Left ventricle myocardium inferior (tissue), 1 donor: ENCODE measurements at places on chromosomes 2 and 18. TPM values are rescaled to one million over a fixed set of nuclear protein-coding genes. Genes with fewer than 3 reads are reported as not detected.
A peak's percentile ranks its signal among the peaks of the same experiment; 100 is the strongest.

DNA sequence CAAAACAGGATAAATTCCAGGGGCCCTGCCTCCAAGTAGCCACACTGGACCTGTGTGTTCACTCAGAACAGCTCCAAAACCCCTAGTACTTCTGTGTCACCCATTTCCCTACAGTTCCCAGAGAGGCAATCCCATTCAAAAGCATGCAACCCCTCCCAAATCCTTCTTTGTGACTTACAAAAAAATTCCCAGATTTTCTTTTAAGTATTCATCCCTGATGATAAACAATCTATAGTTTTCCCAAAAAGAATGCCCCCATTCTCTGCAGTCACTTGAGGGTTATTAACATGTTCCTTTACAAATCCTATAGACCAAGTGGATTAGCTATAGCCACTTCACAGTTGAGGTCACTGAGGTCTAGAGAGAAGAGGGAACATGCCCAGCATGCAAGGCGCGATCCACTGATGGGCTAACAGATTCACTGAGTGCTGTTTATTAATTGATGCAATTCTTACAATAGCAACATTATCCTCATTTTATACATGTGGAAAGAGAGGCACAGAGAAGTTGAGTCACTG lies 85.4 kb downstream of the MYL12B start:
- DNase-seq, result no peak
- no peak overlapping the region for H3K27ac ChIP-seq
- no peaks in the 10 kb centered on the region for H3K36me3 ChIP-seq
- H3K27me3 ChIP-seq, result no peaks in the 10 kb centered on the region
- no peak overlapping the region for H3K4me3 ChIP-seq
- no peaks in the 10 kb centered on the region for H3K4me1 ChIP-seq

GRCh38 chr2:29375843-29376242 lies 260.6 kb downstream of the CLIP4 start:
- no peak for DNase-seq
- H3K4me3 ChIP-seq, result no peak overlapping the region
- no peaks in the 10 kb centered on the region for H3K36me3 ChIP-seq
- no peak overlapping the region for H3K27ac ChIP-seq

RAB10 gene
- 86.1 TPM for total RNA-seq

- no peaks in the 10 kb centered on the region for H3K36me3 ChIP-seq
- no peak for DNase-seq
- H3K27me3 ChIP-seq, result no peaks in the 10 kb centered on the region
- H3K27ac ChIP-seq, result no peak overlapping the region
These were observed 58.2 kb downstream of the MBP start for GRCh38 chr18:77074431-77074830.

DNA sequence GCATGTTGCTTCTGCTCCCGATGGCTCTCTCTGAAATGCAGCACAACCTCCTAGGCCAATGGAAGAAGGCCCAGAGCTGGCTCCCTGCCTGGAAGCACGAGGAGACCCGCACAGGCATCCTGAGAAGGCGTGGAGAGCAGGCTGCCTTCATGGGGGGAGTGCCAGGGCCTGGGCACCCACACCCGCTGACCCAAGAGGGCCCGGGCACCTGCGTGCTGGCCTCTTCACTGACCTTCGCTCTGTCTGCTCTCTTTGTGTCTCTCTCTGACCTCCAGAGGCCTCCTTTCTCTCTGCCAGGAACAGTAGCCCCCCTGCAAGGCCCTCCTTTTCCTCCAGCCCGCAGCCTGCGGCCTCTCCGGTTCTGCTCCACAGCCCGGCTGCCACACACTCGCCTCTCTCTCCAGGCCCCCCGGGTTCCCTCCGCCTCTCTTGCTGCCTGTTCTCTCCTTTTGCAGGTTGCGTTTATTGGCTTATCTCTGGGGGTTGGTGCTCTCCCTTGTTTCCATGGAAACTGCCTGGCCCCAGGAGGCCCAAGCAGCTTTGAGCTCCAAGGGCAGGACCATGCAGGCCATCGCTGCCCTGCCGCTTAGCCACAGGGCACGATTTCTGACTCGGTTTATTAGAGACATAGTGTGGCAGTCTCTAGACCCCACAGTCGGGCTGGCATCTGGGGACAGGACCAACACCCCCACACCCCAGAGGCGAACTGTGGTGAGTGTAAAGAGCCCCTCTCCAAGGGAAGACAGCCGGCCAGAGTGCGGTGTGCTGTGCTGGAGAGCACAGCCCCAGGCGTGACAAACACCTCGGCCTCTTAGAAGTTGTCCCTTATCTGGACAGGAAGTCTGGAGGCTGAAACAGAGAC lies 1.7 kb downstream of the MZT2B start:
- peaks cover 3% of the 10 kb centered on the region for H3K36me3 ChIP-seq
- H3K4me3 ChIP-seq, result peak overlapping the region; percentile 90
- DNase-seq, result peak; percentile 63
- peaks cover 48% of the 10 kb centered on the region for H3K4me1 ChIP-seq
- peak overlapping the region; percentile 98 for H3K27ac ChIP-seq

DNA sequence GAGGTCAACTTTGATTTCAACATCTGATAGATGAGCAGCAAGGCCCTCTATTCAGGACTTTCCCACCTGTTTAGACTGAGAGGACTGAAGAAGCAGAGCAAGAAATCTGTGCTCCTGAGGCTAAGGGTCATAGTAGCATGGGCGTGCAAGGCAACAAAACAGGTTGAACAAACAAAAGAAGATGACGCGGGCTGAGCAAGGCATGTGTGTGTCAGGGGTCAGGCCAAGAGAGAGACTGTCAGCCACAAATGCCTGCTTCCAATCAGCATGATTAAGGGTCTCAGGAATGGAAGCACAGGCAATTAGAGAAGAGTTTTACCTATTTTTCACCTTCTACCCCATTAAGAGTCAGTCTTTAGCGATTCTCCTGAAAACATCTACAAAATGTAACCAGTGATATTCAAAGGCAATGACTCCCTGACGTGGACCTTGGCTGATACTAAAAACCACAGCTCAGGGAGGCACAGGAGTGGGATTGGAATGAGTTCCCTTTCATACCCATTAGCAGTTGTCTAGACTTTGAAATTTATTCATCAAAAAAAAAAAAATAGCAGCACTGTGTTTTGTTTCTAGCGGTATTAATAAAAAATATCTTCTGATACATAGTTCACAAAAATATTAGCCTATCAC lies 81.9 kb downstream of the DYNAP start:
- H3K27me3 ChIP-seq, result peaks cover 6% of the 10 kb centered on the region
- H3K27ac ChIP-seq, result no peak overlapping the region
- no peaks in the 10 kb centered on the region for H3K36me3 ChIP-seq
- DNase-seq, result no peak
- H3K4me3 ChIP-seq, result no peak overlapping the region
- no peaks in the 10 kb centered on the region for H3K4me1 ChIP-seq
